Activated T-helper 2 cell treated with anti-CD3 and anti-CD28 coated beads, Interferon-gamma antibody, Interleukin-2, Interleukin-4, amounts not matched to agents 10 μg/mL and 5 μg/mL and 100 μg/mL, durations not matched to agents 14 hours and 24 hours and 36 hours (primary cell): ENCODE measurements at places on chromosomes 13 and 19.

DNA sequence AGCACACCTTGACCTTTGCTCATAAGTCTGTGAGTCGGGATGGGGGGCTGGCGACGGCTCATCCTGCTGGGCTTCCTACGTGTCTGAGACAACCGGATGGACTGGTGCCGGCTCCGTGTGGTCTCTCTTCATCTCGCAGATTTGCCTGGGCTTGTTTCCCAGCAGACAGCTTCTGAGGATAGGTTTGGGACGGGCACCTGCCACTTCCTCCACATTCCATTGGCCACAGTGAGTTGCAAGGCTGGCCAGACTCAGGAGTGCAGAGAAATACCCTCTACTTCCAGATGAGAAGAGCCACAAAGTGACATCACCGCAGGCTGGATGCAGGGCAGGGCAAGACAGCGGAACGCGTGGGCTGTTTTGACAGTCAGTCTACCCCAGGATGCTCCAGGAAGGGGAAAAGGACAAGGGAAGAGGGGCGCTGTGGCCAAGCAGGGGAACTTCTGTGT, 48.1 kb downstream of the IRS2 start:
- DNase-seq, result no peak

- DNase-seq, result no peak
Measured at GRCh38 chr19:952049-952679, 26.3 kb downstream of the ARID3A start.

DNA sequence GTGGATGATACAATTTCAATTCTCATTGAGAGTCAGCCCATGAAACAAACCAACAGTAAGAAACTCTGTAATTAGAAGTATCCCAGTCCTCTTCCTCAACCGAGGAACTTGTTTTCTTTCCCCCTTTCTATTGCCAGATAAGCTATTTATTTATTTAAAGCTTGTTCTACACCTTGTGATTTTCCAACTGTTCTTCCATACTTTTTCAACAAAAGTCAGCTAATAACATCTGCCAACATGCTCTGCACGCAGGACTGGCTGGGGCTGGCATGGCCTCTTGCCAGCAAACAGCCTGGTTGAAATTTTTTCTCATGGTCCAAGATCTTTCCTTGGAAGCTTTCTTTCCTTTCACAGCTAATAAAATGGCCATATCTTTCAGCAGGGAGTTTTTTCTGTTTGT, 2.9 kb upstream of the IRS2 start:
- DNase-seq, result no peak

DNA sequence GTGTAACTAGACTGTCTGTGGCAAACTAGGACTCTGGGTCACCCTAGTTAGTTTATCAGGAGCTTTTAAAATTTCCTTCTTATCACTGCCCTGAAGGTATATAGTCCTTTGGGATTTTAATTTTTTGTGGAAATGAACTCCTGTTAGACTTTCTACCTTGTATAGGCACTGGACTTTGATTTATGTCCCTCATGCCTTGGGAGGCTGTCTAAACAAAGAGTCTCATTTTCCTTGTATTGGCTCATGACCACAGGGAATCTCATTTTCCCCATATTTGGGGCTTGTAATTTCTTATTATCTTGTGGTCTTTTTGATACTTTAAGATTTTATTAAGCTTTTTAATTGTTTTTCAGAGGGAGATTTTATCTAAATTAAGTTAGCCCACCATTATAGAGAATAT, 21.4 kb downstream of the KCTD4 start:
- DNase-seq, result no peak

DNA sequence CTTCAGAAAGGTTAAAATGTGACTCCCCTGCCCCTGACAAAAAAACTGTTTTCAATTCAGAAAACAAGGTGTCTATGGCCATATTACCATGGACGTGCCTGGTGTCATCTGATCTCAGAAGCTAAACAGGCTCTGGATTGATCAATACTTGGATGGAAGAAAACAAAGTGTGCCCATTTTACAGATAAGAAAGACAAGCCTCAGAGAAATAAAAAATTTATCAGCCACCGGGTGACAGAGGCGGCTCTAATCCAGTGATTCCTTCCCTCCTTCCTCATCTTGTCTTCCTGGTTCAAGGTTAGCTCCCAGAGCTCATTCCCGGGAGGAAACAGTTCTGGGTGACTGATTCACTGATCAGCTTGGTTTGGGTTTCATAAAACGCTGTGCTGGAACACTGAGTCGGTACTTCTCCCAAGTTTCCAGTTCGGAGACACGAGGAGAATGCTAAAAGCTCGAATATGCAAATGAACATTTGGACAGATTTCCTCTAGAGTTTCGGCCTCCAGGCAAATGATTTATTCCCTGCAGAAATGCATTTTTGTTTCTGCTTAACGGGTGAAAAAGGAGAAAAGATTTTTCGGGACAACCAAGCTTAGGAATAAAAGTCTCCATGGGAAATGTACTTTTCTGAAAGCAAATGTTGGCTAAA, 211.2 kb downstream of the UQCRFS1 start:
- DNase-seq, result no peak

DNA sequence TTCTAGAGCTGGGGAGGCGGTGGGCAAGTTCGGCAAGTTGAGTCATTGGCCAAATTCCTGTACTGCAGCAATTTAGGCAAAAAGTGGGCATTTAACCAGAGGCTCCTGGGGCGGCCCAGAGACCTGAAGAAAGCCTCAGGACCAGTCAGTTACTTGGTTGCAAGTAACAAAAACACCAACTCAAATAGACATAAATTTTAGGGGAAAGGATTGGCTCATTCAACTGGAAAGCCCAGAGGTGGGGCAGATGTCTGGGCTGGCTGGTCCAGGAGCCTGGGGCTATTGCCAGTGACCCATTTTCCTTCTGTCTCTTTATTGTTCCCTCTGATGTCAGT, 97.1 kb downstream of the SIPA1L3 start:
- no peak for DNase-seq
